ENCODE measurements at places on chromosomes 4 and X. TPM values are rescaled to one million over a fixed set of nuclear protein-coding genes. Genes with fewer than 3 reads are reported as not detected.

GRCh38 chr4:112552668-112553067 lies 36.7 kb upstream of the NEUROG2 start:
- DNase-seq, result no peak

- DNase-seq, result no peak
Observed at GRCh38 chr4:69780141-69780540, 19.7 kb upstream of the SULT1B1 start.

ZIC3 gene
- total RNA-seq, result not detected

PI4K2B gene
- 2.9 TPM for total RNA-seq

GRCh38 chrX:121000589-121000988 lies 15.0 kb upstream of the CT47A1 start:
- DNase-seq, result no peak

DNA sequence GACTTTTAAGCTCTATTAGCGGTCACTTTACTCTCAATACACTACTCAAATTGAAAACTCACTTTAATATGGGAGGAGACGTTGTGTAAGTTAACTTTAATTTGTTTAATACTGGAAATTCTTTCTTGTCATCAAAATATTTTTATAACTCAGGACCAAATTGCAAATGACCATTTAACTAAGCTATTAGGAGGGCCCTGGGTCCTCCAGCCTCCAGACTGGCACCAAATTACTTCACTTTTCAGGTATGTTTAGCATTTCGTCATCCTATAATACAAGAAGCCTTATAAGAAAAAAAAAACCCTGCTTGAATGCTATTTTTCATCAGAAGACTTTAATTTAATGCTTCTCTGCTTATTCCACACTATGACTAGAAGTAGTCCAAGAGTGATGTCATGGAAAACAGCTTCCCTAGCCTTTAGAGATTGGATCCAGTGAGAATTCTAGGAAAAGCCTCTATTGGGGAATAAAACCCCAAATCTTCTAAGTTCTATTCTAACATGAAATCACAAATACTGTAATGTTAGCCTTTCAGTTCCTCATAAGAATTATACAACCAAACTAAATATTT lies 6.6 kb downstream of the KLHL15 start:
- DNase-seq, result no peak

DNA sequence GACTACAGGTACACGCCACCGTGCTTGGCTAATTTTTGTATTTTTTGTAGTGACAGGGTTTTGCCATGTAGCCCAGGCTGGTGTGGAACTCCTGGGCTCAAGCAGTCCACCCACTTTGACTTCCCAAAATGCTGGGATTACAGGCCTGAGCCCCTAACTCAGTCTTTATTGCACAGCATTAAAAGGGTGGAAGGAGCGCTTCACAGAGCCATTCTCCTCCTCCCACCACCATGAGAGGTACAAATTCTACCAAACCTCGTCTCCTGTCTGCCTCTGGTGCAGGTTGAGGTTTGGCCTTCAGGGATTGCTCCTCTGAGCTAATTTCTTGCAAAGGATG lies 52.3 kb downstream of the TLR10 start:
- DNase-seq, result no peak

DNA sequence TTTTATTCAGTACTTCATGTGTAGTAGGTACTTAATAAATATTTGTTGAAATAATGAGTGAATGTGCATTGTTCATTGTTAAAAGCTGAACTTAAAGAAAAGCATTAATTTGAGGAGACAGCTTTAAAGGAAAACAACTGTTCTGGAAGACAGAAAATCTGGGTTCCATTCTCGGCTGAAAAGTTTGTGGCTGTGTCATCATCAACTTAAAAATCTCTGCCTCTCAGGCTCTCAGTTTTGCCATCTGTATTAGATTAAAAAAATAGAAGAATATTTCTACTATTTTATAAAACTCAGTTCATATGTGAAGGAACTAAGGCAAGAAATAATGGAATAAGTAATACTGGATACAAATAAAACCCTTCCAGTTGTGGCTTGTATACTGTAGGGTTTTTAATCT lies 62.5 kb downstream of the FSTL5 start:
- no peak for DNase-seq
